ENCODE measurements at places on chromosomes 4 and X.

GRCh38 chrX:19544693-19545305 lies 29.5 kb upstream of the MAP3K15 start:
- peak; percentile 62 for DNase-seq

GRCh38 chr4:182555997-182556418 lies 312.8 kb downstream of the TENM3 start:
- no peak for DNase-seq

DNA sequence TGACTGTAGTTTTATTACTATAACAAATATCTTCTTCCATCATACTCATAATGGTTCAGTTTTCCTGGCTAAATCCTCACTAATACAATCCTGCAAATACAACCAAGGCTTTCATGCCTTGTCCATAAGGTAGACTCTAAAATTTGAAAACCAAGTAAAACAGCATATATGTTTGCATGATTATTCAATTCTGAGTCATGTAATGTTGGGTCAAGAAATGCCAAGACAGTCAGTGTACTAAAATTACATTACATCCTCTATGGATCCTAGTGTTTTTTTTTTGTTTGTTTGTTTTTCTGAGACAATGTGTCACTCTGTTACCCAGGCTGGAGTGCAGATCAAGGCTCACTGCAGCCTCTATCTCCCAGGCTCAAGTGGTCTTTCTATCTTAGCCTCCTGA lies 38.6 kb upstream of the TEX13D start:
- DNase-seq = no peak

GRCh38 chr4:7442574-7443162 lies 7.9 kb upstream of the PSAPL1 start:
- peak; percentile 45 for DNase-seq

DNA sequence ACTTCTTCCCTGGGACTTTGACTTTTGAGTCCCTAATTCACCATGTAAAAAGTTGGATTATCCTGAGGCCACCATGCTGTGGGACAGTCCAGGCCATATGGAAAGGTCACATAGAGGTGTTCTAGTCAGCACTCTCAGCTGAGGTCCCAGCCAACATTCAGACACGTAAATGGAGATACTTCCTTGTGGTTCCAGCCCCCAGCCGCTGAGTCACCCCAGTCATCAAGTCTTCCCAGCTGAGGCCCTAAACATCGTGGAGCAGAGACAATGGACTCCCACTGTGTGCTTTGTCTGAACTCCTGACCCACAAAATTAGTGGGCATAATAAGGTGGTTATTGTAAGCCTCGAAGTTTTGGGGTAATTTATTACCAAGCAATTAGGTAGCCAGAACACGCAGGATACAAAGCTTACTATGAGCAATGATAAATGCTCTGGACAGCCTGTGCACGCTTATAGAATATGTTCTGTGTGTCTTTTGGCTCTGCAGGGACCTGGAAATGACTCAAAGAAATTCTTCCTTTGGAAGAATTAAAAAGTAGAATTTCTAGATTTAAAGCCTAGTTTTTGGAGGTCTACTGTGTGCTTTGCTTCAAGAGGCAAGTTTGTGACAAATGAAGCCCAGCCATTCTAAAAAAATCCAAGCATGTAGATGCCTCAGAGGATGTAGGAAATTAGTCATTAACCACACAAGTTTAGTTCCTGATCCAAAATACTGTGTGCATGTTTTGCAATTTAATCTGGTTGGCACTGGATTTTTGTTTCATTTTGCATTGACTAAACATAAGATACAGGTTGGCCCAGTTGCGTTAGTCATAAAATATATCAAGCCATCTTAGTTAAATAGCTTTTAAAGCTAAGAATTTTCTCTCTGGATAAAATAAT lies 33.2 kb upstream of the SLC9A7 start:
- no peak for DNase-seq

GRCh38 chrX:132718431-132718958 lies 229.7 kb upstream of the MBNL3 start:
- DNase-seq = no peak

- no peak for DNase-seq
These were observed 363.9 kb upstream of the PPP1R2C start for GRCh38 chrX:43141885-43142284.

GRCh38 chr4:55348466-55348865 lies 2.4 kb downstream of the SRD5A3 start:
- no peak for DNase-seq

GRCh38 chrX:109728173-109728535 lies 4.9 kb downstream of the ACSL4 start:
- no peak for DNase-seq

- DNase-seq = no peak
These were observed 1003.2 kb downstream of the C4orf33 start for GRCh38 chr4:130099105-130099504.

GRCh38 chrX:37781814-37782213 lies 2.0 kb downstream of the CYBB start:
- no peak for DNase-seq

- no peak for DNase-seq
These were observed 82.3 kb downstream of the ATG4A start for GRCh38 chrX:108173874-108174273.

GRCh38 chr4:105022811-105023667 lies 123.6 kb upstream of the TET2 start:
- no peak for DNase-seq

DNA sequence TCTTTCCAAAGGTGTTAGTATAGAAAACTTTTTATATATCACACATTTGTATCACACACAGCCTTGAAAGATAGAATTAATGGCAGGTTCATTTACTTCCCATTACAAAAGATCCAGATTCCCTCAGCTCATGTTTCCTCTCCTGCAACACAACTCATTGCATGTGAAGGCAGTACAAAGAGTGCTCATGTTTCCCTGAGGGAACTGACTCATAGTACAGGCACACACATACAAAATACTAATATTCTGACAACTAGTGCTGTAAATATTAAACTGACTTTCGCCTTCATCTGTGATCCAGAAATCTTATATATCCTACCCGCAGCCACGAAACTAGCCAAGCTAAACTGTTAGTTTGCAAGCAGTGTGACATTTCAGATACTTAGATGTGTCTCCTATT lies 819.8 kb upstream of the PCDH7 start:
- DNase-seq = no peak

- no peak for DNase-seq
These were observed 393.6 kb downstream of the CENPC start for GRCh38 chr4:67151376-67152343.

DNA sequence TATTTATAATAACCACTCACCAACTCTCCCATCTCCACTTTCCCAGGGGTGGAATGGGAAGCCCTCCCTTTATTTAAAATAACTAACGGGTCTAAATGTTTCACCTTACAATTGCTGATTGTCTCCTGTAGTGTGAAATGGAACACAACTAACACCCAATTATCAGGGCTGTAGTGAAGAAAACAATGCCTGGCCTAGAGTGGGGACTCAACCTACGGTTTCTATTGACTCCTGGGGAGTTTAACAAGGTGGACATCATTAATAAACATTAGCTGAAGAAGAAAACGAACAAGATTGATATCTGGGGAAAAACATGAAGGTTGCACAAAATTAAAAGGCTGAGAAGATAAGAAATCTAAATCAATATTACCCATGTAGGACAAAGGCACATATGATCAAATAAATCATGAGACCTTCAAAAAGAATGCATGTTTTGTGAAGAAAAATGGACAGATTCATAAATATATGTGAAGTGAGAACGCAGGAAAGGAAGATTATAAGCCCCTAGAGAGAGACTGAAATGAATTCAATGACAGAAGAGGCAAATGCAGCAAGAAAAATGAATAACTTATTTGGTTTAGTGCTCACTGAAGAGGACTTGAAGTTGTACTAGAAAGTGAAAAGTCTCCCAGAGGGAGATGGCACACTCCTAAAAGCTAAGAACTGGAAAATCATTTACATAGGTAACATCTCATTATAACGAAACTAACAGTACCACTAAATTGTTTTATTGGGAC lies 593.0 kb upstream of the AADAT start:
- DNase-seq = no peak

DNA sequence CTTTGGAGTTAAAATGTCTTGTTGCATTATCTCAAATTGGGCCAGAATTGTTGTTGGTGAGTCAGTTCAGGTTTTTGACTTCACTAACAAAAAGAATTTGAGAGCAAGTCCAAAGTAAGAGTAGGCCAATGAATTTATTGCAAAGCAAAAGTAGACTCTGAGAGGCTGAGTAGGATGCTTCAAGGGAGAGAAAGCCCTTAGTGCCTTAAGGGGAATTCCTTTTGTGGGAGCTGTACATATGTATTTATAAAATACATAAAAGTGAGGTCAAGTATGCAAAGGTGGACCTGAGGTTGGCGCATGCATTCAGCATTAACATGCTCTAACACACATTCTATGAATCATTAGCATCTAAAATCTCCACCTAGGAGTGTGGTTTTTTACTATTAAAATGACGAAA lies 565.4 kb downstream of the GRXCR1 start:
- DNase-seq = no peak

DNA sequence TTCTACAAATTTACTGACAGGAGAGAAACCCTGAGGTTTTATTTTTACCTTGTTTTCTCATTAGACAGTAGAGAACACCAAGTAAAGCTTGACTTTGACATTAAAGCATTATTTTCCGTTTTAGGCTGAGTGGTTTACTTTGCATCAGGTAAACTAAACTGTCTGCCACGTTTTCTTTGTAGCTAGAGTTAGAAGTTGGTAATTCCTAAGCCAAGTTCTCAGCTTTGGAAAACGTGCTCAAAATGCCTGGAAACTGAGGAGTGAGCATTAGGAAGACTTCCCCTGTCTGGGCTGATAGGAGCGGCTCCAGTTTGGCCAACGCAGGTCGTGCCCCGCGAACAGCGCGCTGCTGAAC lies 819 bp downstream of the PDLIM3 start:
- no peak for DNase-seq

DNA sequence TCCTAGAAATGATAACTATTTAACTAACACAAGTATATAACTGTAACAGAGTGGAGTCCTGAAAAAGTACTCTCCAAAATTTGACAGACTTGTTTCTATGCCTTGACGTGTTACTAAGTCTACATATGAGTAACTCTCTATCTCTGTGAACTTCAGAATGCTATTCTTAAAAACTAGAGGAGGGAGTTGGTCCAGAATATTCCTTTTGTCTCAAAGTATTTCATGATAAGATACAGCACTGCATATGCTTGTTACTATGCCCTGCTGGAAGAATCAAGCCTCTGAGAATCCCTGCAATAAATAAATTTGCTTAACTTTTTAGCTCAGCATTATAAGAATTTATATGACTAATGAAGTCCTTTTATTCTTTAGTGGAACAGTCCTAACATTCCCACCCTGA lies 50.9 kb upstream of the ATXN3L start:
- no peak for DNase-seq

DNA sequence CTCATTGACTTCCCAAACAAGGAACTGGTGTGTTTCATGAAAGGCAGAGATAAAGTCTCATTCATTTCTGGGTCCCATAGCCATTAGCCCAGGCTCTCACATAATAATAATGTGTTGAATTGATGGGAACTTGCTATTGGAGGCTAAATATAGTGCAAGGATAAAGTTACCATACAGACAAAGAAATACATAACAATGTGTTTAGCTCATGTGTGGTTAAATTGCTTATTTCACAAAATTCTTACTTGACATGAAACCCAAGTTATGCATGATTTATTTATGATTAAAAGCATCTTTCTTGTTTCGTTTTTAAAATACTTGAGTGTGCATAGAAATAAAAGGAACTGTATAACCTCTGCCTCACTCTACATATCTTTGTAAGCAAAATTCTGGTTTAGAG lies 37.3 kb upstream of the LPAR4 start:
- DNase-seq = no peak

DNA sequence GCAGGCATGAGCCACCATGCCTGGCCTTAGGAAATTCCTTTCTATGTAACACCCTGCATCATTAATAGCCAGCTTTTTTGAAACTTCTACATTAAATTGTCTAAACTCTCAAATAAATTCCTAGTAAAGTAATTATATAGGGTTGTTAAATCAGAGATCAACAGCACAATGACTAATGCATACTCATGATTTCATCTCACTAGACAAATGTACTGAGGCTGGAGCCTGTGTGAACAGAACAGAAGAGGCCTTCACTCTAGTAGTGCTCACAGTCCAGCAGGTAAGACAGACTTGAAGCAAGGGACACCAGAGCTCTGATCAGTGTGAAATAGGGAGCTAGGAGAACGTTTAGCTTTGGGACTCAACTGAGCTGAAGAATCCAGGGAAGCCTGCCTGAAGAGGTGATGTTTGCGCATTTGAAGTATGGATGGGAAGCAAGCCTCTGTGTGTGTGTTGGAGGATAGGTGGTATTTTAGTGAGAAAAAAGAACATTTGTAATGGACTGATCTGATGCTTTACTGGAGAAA lies 3.9 kb downstream of the ZFP42 start:
- no peak for DNase-seq

DNA sequence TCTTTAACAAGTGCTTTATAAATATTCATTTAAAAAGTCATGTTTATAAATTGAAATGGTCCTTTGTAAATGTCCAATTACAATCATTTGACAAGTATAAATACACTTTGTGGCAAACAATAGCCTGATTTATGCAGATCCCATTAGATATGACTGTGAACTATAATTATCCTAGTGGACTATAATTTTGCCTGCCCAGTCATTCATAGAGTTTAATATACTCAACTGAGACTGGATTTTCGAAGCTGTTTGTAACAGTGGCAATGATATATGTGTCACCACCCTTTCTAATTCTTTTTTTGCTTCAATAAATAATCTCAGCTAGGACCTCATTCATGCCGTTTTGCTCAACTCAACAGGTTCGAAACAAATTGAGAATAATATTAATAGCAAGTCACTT lies 732.0 kb downstream of the PCDH18 start:
- DNase-seq = no peak

GRCh38 chrX:25012793-25013631 lies 2.8 kb downstream of the ARX start:
- no peak for DNase-seq

- DNase-seq = no peak
These were observed 1.5 kb downstream of the GSX2 start for GRCh38 chr4:54101190-54102041.

DNA sequence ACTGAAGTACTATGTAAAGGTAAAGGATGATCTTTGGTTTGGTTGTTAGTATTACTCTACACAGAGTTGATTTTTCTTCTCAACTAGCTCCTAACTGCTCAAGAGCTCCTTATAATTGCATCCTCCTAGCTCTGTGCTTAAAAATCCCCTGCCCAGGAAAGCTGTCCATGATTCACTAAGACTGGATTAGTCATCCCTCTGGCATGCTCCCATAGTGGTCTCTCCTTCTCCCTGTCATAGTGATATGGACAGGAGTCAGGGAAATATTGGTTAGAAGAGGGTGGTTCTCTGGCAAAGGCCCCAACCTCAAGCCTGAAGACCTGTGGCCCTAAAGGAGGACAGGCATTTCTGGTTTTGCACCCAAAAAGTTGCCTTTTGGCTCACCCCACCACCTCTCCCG lies 242.3 kb upstream of the KCNIP4 start:
- no peak for DNase-seq

DNA sequence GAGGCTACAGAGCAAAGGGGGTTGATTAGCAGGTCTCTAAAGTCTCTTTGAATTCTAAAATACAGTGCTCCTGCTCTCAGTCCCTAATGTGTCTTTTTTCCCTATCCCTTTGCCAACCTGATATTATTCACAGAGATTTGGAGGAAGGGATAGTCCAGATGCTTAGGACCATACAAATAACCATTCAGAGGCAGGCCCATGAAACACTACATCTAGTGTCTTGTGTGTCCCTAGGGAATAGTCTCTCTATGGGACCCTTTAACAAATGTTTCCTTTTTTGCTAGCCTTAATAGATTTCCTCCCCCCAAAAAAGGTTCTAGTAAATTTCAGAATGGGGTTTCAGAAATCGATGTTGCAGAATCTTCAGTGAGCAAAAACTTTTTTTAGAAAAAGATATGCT lies 1.7 kb downstream of the NR0B1 start:
- DNase-seq = no peak

Measured in WERI-Rb-1 (cell line).